Activated CD4-positive, alpha-beta T cell treated with anti-CD3 and anti-CD28 coated beads for 4 hours (primary cell): ENCODE measurements at places on chromosomes 16 and 17.

DNA sequence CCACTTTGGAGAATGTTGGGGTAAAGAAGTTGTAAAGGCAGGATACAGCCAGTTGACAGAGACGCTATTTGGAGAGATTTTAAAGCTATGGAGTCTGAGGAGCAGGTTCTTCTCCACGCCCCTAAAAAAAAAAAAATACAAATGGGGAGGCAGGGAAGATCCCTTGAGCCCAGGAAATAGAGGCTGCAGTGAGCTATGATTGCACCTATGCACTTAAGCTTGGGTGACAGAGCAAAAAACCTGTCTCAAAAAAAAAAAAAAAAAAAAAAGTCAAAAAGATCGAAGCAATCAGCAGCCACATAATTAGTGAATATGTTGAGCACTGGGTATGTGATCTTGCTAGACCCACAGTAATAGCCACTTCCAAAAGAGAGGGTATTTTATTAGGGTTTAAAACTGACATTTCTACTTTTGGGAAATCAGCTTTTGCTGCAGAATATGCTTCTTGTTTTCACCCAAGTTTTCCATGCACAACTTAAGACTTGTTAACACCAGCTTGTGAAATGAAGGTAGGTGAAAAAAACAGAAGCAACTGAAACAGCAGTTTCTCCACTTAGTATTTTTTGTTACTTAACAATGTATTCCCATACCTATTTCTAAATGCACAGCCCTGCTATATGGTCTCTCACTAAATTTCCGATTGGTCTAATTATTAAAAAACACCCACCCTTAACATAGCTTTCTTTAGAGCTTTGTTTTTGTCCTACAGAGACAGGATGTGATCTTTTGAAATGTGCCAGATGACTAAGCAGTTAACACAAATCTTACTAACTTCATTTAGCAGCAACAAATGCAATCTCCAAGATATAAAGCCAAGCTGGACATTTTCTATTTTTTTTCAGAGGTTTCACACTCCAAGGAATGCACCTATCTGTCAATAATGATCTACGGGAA lies 2.5 kb upstream of the ARL6IP1 start:
- DNase-seq, result no peak

DNA sequence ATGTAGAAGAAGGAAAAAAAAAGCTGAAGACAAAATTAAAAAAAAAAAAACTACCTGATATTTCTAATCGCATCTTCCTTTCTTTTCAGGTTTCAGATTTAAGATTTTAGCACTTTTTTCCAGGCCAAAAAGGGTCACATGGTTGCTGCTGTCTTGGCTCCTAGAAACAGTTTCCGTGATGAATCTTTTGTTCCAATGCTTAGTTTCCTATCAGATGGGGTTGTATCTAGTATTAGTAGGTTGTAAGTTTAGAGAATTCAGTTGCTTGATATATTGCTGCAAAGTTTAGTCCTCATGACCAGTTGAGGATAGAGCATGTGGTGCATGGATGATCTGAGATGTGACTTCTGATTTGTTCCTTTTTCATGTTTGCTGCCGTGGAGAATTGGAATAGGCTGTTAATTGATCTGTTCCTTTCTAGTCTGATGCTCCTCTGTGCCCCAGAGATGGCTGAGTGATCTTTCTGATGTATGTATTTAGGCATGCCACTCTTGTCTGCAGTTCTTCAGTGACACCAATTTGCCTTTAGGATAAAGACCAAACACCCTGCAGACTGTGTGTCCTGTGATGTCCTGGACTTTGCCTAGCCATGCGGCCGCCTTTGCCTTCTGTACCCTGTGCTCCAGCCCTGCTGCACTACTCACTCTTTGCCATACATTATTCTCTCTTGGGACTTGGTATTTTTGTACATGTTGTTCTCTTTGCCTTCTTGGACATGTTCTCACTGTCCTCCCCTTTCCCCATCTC lies 94.0 kb downstream of the MRTFB start:
- no peak for DNase-seq

DNA sequence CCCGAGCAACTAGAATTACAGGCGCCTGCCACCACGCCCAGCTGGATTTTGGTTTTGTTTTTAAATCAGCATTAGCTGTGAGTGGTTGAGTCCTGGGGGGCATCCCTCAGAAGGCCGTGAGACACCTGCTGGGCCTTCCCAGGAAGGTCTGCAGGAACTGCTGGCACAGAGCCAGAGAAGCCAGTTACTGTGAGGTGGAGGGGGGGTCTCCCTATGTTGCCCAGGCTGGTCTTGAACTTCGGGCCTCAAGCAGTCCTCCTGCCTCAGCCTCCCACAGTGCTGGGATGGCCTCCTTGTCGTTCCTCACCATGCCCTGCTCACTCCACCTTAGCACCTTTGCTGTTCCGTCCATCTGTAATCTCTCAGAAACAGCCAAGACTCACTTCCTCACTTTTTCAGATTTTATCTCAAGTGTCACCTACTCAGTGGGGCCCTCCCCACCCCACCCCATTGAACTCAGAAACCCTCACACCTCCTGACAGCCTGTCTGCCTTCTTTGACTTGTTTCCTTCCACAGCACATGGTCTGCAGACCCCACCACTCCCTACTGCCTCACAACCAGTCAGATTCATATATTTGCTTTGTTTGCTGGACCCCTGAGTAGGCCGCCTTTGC lies 62.3 kb downstream of the WSB1 start:
- DNase-seq, result no peak

- DNase-seq, result no peak
Measured at GRCh38 chr17:10328971-10329923, 43.6 kb downstream of the MYH13 start.

DNA sequence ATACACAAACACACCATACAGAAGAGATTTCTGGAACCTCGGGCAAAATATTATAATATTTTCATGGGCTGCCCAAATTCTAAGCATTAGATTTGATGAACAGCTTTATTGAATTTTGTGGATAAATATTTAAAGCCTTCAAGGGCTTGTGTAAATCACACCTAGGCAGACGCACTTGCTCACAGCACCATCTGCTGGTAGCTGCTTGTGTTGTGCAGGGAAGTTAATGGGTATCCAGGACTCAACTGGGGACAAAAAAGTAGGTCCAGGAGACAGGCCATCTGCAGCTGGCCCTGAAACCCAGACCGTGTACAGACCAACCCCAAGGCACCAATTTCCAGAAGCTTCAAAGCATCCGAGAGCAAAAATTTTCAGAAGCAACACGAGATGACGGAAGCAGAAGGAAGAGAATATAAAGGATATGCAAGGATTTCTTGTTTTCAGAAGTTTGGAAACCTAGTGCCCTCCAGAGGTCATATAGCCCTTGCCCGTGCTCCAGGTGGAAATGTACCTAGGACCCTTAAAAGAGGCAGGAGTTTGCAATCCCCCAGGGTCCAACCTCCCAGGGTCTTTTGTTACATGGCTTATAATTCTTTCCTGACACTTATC lies 140.0 kb downstream of the CHD9NB start:
- DNase-seq, result no peak

- no peak for DNase-seq
Measured at GRCh38 chr16:146646-147045, 5.8 kb upstream of the HBZ start.

GRCh38 chr17:4657678-4658077 lies 16.2 kb upstream of the ALOX15 start:
- DNase-seq, result no peak

GRCh38 chr16:55008836-55009510 lies 78.3 kb downstream of the IRX5 start:
- DNase-seq, result no peak
